HT1080 (cell line): ENCODE measurements at places on chromosomes 12 and 14.
A peak's percentile ranks its signal among the peaks of the same experiment; 100 is the strongest.

GRCh38 chr14:21003788-21004346, 4.8 kb downstream of the SLC39A2 start:
- DNase-seq = no peak

- DNase-seq = no peak
Observed at GRCh38 chr12:73506611-73507010, 1031.0 kb upstream of the ATXN7L3B start.

DNA sequence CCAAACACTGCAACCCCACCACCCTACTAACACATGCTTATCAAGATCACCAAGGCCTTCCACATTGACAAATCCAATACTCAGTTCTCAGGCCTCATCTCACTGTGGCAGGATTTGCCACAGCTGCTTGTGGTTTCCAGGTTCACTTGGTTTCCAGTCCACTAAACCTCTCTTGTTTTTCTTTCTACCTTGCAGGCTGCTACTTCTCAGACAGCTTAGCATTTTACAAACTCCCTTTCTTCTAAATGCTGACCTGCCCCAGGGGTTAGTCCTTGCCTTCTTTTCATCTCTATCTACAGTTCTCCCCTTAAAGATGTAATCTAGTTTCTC, 84.1 kb downstream of the BCAT1 start:
- DNase-seq = peak; percentile 65

DNA sequence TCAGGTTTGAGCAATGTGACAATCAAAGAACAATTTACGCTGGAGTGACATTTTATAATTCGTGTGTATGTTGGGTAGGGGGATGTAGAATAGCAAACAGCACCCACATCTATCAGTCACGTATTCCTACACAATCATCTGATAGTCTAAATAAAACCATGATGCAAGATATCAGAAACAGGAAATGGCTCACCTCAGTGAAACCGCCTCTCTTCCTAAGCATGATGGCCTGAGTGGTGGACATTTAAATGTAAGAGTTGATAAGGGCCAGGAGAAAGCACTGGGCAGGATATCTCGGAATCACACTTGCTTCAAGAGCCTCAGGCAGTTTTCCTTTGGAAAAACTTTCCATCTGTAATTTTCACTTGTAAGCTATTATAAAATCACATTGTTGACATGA, 128.2 kb downstream of the GRIP1 start:
- peak; percentile 55 for DNase-seq

GRCh38 chr12:71665090-71665463, 976 bp downstream of the THAP2 start:
- DNase-seq = no peak

DNA sequence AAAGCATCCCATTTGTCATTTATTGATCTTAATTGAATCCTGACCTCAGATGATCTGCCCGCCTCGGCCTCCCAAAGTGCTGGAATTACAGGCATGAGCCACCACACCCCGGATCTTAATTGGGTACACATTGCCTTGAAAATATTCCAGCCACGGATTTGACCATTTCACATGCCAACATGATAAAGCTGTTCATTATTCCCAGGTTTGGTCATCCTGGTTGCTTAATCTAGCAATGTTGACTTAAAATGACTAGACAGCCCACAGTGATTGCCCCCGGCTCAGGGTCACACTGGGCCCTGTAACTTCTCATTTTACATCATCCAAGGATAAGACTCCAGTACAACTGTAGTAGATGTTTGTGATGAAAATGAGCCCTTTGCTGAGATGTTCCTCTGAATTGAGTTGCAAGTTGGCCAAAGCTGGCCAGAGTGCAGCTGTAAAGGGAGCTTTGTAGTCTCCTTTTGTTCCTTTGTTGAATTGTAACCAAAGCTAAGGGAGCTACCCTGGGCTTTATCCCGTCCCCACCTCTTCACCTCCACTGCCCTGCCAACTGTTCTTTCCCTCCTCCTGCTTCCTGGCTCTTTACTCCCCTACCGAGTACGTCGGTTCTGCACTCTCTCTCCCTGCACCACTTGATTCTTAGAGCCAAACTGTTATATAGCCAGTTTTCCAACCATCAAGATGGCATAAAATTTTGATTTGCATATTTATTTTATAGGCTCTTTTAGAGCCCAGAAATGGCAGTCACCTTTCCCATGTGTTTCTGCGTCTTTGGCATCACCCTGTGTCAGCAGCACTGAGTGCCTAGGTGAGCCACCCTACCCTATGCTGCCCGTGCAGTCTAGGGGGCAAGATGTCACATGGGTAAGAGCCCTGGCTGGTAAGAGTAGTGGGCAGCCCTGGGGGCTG, 141.3 kb upstream of the HIF1A start:
- peak; percentile 97 for DNase-seq

- DNase-seq = no peak
Observed at GRCh38 chr14:56127156-56127555, 8.9 kb downstream of the PELI2 start.

GRCh38 chr14:101047326-101047725, 143.8 kb upstream of the RTL1 start:
- DNase-seq = no peak

DNA sequence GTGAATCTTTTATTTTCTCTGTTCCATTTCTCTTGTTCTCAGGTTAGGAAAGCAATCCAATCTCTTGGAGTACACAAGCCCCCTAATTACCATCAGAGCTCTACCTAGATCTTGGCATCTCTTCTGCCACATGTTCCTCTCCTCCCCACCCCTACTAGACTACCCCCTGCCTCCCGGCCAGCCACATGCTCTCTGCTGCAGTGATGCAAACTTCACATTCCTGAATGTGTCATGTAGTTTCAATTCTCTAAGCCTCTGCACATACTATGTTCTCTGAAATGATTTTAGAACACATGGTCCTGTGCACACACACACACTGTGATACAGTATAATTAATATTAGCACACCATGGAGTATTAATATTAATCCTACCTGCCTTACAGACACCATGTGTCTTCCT, 104.6 kb downstream of the EFCAB11 start:
- no peak for DNase-seq

DNA sequence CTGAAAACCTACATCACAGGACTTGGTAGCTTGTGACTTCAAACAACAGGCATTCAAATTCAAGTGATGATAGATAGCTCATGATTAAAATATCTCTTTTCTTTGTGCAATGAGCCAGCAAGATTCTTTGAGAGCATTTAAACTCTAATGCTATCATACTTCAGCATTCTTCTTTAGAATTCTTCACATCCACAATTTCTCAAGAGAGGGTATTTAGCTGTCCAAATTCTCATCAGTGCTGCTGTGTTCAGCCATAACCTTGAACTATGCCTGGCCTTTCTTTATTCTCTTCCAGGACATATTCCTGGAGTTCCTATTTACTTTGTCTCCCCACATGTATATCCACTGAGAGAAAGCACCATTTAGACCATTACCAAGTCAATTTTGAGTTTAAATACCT, 321.1 kb downstream of the EGLN3 start:
- no peak for DNase-seq

DNA sequence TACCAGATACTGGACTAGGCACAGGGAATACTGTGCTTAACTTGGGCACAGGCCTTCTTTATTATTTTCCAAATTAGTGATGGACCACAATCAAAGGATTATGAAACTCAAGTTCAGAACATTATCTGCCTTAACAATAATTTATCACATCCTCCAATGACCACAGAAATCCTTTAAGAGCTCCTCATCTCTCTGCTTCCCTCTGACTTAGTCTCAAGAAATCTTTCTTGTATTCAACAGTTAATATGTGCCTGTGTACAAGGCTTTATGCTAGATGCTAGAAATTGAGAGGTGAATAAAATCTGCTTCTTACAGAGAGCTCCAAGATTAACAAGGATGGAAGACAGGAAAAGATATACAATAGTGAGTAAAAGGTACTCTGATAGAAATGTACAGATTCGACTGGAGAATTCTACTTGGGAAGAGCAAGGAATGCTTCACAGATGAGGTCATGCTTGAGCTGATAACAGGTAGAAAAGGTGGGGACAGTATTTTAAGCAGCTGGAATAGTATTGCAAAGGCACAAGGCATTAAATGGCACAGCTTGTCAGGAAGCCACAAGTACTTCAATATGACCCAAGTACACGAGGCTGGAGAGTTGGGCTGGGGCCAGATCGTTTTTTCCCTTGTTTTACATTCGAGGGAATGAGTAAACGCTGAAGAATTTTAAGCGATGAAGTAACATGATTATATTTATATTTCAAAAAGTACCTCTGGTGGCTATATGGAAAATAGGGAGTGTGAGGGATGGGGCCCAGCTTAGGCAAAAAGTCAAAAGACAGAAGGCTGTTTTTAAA, 55.1 kb upstream of the ARID2 start:
- peak; percentile 85 for DNase-seq

GRCh38 chr12:105993766-105994555, 144.8 kb downstream of the NUAK1 start:
- no peak for DNase-seq

GRCh38 chr12:108302403-108303311, 36.5 kb downstream of the CMKLR1 start:
- DNase-seq = peak; percentile 8

GRCh38 chr12:79547044-79547734, 143.6 kb downstream of the PAWR start:
- DNase-seq = peak; percentile 98

GRCh38 chr14:81165188-81165587, 55.6 kb downstream of the GTF2A1 start:
- no peak for DNase-seq

GRCh38 chr12:127121494-127122084, 1145.4 kb upstream of the TMEM132C start:
- no peak for DNase-seq

DNA sequence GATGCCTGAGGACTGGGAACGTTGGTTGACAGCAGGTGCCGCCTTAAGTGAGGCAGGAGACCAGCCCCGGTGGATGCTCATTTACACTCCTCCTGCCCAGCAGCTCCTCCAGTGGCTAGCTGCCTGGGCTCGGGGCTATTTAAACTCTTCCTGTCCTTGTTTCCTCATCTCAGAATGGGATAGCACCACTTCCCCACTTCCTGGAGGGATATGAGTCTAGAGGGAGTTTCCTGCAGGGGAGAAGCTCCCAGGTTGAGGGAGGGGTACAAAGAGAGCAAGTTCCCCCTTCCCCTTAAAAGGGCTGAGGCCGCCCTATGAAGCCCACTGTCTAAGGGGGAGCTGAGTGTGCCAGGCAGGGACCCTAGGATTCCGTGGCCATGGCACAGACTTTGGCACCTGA, 311.2 kb downstream of the AACS start:
- no peak for DNase-seq

- no peak for DNase-seq
Observed at GRCh38 chr14:72613975-72614319, 280.0 kb downstream of the DPF3 start.

GRCh38 chr14:65465584-65465983, 53.1 kb downstream of the FUT8 start:
- no peak for DNase-seq

DNA sequence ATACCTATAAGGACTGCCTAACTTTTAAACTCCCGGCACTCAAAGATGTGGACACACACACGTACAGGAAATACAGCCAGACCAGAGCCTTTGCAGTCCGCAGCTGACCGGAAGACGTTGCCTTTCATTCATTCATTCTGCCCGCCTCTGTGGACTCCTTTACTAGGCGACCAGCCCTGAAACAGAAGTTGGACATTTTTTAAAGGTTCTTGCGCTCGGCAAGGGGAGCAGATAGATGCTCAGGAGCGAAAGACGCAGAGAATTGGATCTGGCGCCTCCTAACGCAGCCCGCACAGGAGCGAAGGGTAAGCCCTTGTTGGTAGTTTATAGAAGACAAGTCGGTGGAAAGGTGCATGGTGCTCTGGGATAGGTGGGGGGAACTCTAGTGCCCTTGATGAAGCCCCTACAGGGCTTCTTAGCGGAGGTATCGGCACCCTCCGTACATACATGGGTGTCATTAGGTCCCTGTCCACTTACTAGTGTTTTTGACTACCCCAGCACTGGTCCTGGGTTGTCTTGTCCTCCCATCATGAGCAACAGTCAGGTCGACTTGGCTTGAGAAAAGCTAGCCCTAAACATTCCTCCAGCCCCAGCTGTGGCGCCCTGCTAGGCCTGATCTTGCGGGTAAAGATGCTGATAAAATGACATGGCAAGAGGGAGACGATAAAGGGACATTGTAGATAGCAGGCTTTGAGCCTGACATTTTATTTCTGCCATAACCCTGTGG, at the start of gene KDM2B:
Gene KDM2B (minus strand): TSS at position 65 of the 727 bp plus-strand sequence. CDS start 112 bp downstream, outside the sequence.
- DNase-seq = no peak

DNA sequence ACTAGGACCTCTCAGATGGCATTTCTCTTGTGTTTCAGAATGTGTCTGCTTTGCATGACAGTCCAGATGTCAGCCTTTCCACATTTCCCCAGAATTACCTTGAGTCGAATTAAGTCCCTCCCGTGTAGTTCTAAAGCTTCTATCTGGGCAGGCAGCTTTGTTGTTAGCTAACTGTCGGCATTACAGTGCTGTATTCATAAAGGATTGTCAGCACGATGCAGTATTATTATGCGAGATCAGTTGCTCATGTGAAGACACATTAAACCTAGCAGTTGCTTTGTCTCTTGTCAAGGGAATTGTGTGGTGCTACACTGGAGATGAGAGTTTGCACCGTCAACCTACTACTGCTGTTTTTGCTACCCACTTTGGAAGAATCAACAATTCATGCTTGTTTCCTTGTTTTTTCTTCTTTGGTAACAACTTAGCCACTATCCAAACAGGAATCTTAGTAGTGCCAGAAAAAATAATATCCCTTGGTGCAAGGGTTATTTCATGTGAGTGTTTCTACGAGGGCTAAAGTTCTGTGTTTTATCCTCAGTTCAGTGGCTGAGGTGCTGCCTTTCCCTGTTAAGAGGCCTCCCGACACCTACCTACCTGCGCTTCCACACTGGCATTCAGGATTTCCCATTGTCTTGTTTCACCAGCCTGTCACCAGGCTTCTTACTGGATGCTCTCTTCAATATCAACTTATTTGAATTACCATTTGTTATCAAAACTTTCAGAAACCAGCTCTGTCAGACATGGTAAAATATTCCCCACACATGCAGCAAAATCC, 297.9 kb upstream of the G2E3 start:
- no peak for DNase-seq

DNA sequence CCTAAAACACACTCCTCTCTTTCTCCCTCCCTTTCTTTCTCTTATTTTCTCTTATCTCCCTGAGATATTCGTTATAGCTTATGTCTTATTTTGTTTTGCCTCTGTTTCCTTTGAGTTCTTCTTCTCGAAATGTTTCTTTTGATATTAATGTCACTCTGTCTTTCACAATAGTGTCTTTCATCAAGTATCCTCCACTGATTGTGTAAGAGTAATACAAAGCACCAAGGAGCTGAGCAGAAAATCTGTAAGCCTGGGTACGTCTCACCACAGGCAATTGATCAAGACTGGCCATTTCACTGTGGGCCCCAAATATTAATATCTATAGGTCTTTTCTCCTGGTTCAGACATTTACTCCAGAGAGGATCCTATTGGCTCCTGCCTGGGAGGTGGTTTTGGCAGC, 4.8 kb upstream of the LYZ start:
- no peak for DNase-seq
